ENCODE measurements at places on chromosomes 2 and 18.

- DNase-seq, result no peak
Observed at GRCh38 chr2:99818842-99819241, 323.5 kb downstream of the AFF3 start.

- no peak for DNase-seq
Observed at GRCh38 chr2:225122007-225122406, 79.7 kb upstream of the DOCK10 start.

DNA sequence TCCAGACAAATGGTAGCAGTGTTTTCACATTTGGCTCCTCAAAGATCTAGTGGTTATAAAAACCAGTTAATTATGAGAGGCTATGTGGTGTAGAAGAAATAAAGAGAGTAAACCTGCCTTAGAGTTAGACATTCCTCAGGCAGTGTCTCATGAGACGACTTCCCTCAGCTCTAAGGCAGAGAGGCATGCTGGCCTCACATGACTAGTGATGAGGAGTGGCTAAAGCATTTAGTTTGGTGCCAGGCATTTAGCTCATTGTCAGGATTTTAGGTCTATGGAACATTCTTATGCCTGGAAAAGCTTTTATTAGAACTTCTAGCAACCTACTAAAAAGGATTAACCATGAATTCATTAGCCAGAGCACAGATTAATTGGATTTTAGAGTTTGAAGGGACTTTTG is 90.3 kb downstream of the RPRM start:
- no peak for DNase-seq

- DNase-seq, result no peak
Observed at GRCh38 chr18:22052405-22053105, 116.8 kb upstream of the GATA6 start.

- DNase-seq, result no peak
Observed at GRCh38 chr2:46147626-46148368, 149.4 kb upstream of the EPAS1 start.

GRCh38 chr2:10447895-10448575 is at the start of gene ODC1:
ODC1 (minus strand) TSS chr2:10448327; CDS start chr2:10445032, 3,295 bp downstream.
- DNase-seq, result peak; percentile 34

Measured in pons (tissue), 1 donor.